ENCODE measurements at places on chromosomes 16 and 17.

GRCh38 chr17:46877466-46877865 is 26.1 kb downstream of the WNT9B start:
- no peak for DNase-seq

GRCh38 chr16:12767897-12768296 is 35.8 kb downstream of the CPPED1 start:
- no peak for DNase-seq

- DNase-seq = no peak
These were observed 24.9 kb downstream of the KLHL36 start for GRCh38 chr16:84673203-84673535.

- DNase-seq = no peak
These were observed 138.9 kb downstream of the SEC14L1 start for GRCh38 chr17:77279448-77280303.

DNA sequence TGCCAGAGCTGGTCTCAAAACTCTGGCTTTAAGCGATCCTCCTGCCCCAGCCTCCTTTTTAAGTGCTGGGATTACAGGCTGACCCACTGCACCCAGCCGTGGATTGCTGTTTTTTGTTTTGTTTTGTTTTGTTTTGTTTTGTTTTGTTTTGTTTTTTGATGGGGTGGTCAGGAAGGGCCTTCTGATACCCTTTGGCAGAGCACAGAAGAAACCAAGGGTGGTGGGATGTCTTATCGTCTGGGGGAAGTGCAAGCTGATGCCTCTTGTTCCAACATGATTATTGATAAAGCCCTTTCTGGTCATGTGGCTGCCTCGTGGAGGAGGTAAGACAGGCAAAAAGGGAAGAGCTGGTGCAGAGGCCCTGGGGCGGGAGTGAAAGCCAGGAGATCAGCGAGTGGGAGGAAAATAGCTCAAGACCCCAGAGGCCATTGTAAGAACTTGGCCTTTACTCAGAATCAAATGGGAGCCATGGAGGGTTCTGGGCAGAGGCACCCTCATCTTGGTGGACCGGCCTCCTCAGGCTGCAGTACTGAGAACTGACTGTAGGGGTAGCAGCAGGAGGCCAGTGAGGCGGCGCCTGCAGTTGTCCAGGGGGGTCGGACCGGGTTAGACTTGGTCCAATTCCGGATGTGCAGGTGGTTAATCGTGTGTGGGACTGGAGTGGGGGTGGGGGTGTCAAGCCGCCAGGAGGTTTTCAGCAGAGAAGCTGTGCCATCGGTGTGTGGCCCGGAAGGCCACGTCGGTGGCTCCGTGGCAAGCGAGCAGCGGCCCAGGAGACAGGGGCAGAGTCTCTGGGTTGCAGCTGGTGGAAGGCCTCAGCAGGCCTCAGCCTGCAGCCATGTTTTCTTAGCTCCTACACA is 84.4 kb upstream of the GSE1 start:
- DNase-seq = no peak

DNA sequence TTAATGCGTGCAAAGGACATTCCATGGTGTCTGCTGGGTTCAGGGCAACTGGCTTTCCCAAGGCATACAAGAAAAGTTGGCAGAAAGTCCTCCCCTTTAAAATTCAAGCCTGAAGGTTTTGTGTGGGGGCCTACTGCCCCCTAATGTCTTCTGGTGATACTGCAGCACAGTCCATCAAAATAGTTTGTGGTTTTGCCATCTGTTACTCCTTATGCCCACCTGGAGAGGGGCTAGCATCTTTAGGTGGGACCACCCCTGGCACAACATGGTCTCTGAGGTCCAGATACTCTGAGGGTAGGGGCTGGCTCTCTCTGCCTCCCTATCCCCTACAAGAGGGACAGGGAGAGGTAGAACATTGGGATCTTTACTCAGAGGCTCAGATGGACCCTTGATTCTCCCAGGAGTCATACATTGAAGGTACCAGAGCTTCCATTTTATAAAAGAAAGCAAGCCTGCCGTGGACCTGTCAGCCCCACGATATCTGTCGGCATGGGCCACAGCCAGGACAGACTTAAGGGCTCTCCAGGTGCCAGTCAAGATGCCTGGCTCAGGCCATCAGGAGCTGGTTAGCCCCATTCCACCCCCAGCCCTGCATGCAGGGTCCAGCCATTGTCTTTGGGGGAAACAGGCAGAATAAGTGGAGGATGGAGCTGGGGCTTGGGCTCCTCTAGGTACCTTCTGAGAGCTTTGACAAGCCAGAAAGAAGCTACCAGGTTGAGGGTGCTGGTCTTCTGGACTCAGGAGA is 6.3 kb downstream of the ESRP2 start:
- no peak for DNase-seq
